NCI-H1092 treated with DMSO at 0.1 percent for 48 hours (cell line): ENCODE measurements at places on chromosomes 4 and X.

GRCh38 chr4:152499344-152499743 lies 36.5 kb downstream of the FBXW7 start:
- no peak for DNase-seq

- no peak for DNase-seq
Measured at GRCh38 chrX:102042372-102043325, 82.8 kb upstream of the TCEAL2 start.

DNA sequence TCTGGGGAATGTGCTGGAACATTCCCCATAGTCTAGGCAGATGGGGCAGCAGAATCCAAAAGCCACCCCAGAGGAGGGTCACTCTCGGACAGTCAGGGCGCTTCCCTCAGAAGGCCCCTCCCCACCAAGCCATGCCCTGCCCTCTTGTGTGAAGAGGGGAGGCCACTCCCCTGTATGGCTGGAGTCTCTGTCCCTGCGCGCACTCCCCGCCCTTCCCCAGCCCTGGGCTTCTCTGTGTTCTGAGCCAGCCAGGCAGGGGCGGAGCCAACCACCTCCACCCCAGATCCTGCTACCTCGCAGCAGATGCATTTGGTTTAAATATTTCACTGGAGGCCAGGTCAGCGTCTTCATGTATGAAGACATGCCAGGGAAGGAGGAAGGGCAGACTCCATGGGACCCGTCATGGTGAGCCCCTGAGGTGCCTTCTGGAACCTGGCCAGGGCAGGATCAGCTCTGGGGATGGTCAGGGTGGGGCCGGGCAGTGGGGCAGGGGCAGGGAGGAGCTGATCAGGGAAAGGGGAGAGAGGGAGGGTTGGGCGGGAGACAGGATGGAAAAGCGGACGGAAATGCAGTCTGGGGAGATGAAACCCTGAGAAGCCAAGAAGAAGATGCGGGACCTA lies 107.3 kb downstream of the ADRA2C start:
- no peak for DNase-seq

DNA sequence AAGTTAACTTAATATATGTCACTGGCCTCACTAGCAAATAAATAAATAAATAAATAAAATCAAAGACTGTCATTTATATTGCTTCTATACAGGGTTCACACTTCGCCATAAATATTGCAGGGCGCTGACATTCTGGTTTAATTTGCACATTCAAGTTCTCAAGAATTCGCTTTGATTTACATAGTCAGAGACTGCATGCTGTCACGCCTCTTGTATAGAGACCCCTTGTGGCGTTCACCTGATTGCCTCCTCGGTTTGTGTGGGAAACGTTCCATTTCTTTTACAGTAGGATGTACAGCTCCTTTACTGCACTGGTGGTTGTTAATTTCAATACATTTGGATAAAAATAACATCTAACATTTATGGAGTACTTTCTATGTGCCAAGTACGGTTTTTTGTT lies 71.3 kb upstream of the ADGRG2 start:
- no peak for DNase-seq

- no peak for DNase-seq
Measured at GRCh38 chr4:169033660-169034059, 23.6 kb upstream of the CBR4 start.

GRCh38 chrX:550514-550913 lies 80.1 kb upstream of the SHOX start:
- DNase-seq = no peak

DNA sequence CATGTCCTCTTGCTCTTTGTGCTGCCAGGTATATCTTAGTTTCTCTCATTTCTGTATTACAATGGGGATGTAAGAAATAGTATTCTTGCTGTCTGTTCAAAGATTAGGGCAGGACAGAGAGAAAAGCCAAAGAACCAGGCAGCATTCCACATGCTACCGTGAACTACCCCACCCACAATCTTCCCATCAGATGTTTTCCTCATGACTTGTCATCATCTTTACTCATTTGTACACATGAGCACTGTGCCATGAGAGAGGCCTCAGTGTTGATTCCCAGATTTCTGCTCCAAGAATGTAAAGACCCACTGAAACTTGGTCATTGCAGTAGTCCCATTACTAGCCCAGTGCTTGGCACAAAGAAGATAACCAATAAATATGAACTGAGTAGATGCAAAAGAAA lies 354.6 kb upstream of the RASGEF1B start:
- DNase-seq = no peak

- no peak for DNase-seq
Measured at GRCh38 chr4:7854697-7855370, 84.8 kb downstream of the AFAP1 start.

GRCh38 chrX:30538271-30538670 lies 39.3 kb downstream of the TASL start:
- DNase-seq = no peak

- no peak for DNase-seq
Measured at GRCh38 chrX:19512359-19512758, 2.9 kb downstream of the MAP3K15 start.

GRCh38 chrX:39808471-39808917 lies 289.3 kb downstream of the BCOR start:
- no peak for DNase-seq

DNA sequence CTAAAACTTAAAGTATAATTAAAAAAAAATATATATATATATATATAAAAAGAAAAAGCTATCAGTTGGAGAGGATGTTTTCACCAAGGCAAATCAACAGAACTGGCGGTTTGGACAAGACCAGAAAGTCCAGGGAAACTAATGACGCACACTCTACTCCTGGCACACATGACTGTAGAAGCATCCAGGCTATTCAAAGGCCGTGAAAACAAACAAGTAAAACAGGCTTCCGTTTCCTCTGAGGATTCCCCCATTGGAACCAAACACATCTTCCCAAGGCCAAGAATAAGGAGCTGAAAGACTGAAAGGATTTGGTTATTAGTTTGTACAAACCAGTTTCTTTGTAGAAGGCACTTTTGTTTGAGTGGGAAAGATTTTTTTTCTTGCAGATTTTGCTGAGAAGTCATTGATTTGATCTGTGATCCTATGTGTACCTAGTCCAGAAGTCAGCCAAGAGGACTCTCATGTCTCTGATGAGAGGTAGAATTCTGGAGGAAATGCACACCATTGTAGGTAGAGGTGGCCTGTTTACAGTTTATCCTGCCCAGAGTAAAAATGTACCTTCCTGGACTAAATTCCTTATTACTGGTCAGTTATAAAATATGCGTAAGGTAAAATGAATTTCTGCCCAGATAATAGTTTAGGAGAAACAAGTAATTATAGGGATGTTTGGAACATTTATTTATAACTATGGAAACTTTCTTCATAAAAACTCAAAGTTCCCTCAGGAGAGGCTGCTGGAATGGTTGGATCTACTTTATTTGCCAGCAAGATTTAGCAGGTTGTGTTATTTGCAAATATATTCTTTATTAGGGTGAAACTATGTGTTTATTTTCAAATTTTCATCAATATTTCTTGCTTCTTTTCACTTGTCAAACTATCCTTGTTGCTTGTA lies 66.5 kb downstream of the DMP1 start:
- DNase-seq = no peak

- DNase-seq = no peak
Measured at GRCh38 chr4:26275281-26275680, 45.5 kb upstream of the RBPJ start.

DNA sequence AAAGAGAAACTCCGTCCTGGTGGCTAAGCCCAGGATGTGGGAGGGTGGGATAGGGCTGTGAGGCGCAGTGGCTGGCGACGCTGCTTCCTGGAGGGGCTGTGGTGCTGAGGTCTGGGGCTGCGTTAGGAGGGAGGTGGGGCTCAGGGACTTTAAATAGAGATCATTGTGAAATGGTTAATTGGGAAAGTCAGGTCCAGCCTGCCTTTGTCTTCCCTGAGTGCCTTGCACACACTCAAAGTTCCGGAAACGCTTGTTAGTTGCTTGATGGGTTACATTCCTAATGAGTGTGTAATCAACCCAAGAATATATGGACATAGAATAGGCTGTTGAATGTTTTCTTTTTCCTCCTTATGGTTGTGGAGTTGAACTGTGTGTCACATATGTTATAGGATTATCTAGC lies 55.7 kb upstream of the CLDN34 start:
- DNase-seq = no peak

DNA sequence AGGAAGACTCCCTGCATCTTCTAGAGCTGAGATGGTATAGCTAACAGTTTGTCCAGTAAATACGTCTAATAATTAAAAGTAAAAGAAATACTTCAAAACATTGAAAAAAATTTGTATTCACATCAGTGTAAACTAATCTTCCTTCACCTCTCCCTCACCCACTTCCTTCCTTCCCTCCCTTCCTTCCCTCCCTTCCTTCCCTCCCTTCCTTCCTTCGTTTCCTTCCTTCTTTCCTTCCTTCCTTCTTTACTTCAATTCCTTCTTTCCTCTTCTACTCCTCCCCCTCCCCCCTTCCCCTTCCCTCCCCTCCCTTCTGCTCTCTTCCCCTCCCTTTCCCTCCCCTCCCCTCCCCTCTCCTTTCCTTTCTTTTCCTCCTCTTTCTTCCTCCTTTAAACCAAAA lies 103.7 kb downstream of the POU4F2 start:
- no peak for DNase-seq
